ENCODE measurements at places on chromosomes 12 and 14.

DNA sequence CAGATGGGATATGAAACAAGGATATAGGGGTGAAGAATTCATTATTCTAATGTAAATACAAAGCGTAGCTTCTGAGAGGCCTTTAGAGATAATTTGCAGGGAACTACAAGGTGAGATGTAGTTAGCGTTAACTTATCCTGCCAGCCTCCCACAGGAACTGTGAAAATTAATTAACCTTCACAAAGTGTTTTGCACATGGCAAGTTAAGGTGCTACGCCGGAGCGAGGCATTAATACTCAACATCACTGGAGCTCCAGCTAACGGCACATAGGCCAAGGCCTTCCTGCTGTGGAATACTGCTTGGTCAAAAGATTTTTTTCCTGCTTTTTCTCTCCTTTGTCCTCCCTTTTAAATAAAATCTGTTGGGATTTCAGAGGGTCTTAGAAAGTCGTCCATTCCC, 86.5 kb downstream of the CRACR2A start:
- no peak for DNase-seq

- no peak for DNase-seq
These were observed 1005.5 kb downstream of the VRK1 start for GRCh38 chr14:97802430-97803373.

DNA sequence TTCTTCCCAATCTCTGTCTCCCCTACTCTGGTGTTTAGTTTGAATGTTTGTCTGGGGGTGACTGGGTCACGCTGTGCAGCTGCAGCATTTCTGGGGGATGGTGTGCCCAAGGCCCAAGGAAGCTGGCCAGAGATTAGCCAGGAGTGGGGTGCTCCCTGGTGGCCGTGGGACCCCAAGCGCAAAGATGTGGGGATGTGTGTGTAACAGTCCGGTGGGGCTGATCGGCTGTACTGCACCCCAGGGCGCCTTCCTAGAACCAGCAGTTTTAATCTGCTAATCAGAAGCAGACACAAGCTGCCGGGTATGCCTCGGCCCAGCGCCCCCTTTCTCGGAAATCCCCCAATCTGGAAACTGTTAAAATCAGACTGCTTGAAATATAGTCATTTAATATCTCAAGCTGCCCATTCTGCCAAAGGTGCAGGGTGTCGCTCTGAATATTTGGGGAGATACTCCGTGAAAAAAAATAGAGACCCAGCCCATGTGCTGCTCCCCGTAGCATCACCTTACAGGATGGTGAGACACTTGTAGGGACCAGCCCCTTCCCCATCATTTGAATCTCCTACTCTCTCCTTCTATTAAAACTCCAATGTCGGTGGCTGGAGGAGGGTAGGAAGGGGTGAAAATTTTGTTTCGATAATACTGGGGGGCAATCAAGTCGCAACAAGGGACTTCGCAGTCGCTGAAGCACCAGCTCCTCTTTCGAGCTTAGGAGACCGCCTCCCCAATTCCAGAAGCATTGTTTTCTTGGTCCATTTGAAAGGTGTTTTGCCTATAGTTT, 4.3 kb downstream of the HOXC9 start:
- DNase-seq: no peak

GRCh38 chr12:65663648-65664047, 160.6 kb upstream of the HMGA2 start:
- DNase-seq: no peak

GRCh38 chr12:21499765-21500164, 1.7 kb downstream of the RECQL start:
- no peak for DNase-seq

- no peak for DNase-seq
These were observed 78.0 kb upstream of the CD163 start for GRCh38 chr12:7581625-7582024.

GRCh38 chr12:107731366-107731765, 29.6 kb downstream of the PRDM4 start:
- DNase-seq: no peak

GRCh38 chr14:105010891-105011291, 10.0 kb downstream of the CDCA4 start:
- DNase-seq: no peak

DNA sequence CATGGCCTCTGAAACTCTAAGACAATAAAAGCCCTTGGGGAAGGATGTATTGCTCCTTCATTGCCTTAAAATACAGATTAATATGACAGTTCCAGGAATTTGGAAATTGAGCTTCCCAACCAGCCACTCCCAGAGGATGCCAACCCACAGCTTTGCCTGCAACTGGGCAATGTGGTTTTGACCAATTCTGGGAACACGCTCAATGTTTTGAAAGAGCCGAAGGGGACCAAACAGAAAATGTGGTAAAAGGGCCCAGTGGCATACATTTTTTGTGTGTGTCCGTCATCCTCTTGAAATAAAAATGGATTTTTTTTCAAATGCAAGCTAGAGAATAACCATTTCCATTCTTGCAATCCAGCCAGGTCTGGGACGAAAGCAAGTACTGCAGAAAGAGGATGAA, 88.3 kb upstream of the PLEKHG7 start:
- no peak for DNase-seq

DNA sequence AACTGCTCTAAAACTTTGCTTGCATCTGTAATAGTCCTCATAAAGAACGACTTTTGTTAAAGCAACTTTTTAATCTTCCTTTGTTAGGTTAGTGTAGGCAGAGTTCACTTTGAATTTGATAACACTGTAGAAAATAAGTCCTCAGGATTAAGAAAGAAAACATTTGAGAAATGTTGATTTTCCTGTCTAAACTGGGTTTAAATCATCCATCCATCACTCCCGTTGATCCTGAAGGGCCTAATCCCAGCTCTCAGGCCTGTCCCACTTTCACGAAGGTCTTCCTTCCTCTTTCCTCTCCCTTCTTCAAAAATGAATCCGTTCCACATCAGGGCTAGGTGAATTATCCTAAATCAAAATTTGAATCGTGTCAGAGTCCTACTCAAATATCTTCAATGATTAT, 36.9 kb downstream of the SLC2A14 start:
- no peak for DNase-seq

- no peak for DNase-seq
These were observed 128.5 kb downstream of the WIF1 start for GRCh38 chr12:64992641-64993040.

GRCh38 chr12:67220065-67220464, 49.1 kb upstream of the CAND1 start:
- DNase-seq: no peak

DNA sequence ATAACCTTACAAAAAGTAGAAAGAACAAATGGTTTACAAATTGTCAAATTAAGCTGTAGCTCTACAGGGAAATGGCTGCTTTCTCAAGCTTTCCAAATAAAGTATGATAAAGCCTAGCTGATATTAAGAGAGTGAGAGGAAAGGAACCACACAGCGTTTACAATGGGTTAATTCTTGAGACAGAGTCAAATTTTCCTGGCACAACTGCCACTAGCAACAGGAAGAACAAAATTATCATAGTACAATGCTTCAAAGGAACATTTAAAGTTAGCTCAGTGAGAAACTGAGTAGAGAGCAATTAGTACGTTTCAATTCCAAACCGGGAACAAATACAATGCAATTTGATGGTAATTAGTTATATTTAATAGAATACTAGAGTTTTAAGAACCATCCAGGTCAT, 116.0 kb downstream of the PPP1R12A start:
- no peak for DNase-seq

DNA sequence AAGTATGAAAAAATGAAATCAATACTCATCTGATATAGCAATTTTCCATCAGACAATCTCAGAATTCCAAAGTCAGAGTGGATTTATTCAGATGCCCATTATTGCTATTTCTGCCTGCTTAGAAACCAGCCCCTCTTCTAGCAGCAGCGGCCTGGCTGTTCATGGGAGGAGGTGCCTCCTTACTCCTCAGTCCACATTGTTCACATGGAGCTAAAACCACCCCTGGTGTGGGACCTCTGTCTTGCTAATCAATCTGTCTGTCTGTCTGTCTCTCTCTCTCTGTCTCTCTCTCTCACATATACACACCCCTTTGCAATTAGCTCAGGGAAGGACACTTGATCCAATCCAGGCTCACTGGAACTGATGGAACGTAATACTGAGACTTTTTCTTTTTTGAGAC, 176.1 kb downstream of the APAF1 start:
- DNase-seq: no peak

- peak; percentile 45 for DNase-seq
These were observed 1.6 kb upstream of the SLC7A8 start for GRCh38 chr14:23185063-23185462.

DNA sequence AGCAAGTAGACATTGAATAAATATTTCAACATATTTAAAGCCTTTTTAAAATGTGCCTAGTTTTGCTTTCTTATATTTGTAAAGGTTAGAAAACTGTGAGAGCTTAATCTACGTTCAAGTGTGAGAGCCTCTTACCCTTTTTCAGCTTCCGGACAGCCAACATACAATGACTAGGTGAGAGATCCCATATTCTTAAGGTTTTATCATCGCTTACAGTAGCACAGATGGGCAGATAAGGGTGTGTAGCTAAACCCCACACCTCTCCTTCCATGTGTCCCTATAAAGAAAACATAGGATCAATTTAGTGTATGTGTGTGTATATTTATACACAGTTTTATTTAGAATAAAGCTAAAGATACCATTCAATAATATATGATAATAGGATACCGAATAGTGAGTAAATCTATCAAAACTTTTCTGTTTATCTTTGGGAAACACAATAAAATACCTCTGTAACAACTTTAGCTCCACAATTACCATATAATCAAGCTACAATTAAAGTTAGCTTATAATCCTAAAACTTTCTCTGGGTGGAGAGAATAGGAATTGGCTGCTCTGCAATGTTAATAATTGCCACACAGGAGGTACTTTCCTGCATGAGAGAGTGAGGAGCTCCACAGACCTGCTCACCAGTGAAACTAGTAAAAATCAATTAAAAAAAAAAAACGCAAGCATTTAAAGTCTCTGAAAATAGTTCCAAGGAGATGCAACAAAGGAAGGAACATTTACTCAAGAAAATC, 110.8 kb downstream of the EML5 start:
- DNase-seq: no peak

- no peak for DNase-seq
These were observed 197.0 kb downstream of the ACSS3 start for GRCh38 chr12:81274637-81275529.

GRCh38 chr12:113030875-113031525, 25.5 kb upstream of the DTX1 start:
- DNase-seq: peak; percentile 59

GRCh38 chr12:118959985-118960560, 21.3 kb upstream of the SRRM4 start:
- no peak for DNase-seq

DNA sequence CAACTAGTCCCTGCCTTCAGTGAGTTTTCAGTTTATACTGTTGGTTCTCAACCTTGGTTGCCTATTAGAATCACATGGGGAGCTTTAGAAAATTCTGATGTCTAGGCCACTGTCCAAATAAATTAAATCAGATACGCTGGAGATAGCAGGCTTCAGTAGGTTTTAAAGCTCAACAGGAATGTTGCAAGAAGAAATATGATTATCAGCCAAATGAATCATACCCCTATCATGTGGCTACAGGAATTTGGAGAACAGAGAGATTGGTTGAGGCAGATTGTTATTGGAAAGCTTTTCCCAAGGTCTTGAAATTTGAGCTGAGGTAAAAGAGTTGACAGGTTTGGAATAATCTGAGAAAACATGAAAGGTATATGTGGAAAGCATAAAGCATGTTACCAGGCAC, 125.3 kb downstream of the WIF1 start:
- no peak for DNase-seq

- no peak for DNase-seq
These were observed 989 bp upstream of the DRAM1 start for GRCh38 chr12:101876322-101876860.

GRCh38 chr12:66013224-66013623, 117.3 kb downstream of the LLPH start:
- no peak for DNase-seq

DNA sequence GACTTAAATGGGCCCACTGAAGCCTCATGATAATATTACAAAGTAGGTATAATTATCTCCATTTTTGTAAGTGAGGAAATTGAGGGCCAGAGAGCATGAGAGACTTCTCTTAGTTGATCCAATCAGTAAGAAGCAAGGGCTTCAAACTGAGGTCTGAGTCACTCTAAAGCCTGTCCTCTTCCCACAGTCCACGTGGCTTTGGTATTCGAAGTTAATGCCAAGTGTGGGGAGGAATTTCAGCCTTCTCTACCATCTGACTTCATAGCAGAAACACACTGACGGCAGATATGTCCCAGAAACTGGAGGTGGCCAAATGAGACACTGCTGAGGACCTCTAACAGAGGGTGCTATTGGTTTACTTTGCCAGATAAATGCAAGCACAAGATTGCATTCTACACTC, 114.4 kb upstream of the OVCH1 start:
- DNase-seq: no peak

DNA sequence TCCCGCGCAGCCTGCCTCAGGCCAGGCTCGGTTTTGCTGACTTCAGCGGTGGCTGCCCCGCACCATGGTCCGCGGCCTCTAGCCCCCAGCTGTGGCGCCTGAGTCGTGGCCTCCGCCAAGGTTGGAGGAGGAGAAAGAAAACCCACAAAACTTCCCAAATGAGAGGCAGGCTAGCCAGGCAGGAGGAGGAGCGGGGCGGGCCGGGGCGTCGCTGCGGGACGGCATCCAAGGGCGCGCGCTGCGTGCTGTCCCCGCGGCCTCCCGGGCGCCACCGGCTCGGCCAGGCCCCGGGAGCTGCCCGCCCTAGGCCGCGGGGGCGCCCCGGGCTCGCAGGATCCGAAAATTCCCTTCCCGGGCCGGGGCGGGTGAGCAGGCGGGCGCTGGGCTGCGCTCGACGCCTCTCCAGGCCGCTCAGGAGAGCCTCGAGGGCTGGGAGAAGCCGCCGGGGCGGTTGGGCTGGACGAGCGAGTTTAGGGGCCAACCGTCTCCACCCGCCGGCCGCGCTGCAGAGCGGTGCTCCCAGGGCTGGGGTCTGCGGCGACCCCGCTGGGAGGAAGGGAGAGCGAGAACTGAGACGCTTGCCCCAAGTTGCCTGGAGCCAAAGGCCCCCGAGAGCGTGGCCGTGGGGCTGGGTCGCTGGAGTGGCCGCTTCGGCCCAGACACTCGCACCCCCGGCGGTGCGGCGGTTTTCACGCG, at the start of gene EFS:
EFS (minus strand) TSS at position 137 of the 696 bp plus-strand sequence. CDS start 147 bp downstream, outside the sequence.
- DNase-seq: no peak

GRCh38 chr12:126667339-126667738, 1599.6 kb upstream of the TMEM132C start:
- no peak for DNase-seq

DNA sequence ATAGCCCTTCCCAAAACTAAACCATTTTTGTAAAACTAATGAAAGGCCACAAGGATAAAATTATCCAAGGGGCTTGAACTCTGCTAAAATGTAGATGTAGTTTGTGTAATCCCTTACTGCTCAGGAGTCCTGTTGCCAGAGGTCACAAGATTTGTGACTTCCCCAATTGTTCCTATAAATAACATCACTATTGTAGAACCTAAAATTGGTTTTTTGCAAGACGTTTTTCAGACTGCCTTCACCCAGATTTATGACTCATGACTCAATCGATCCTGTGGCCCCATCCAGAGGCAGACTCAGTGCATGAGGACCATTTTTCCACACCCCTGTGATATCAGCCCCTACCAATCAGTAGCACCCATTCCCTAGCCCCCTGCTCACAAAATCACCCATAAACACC, 61.5 kb upstream of the RASSF8 start:
- no peak for DNase-seq
